Tibial artery (tissue), 4 donors: ENCODE measurements at places on chromosomes 6 and 20.

- no peaks in the 10 kb centered on the region for H3K27me3 ChIP-seq
- no peak overlapping the region for H3K27ac ChIP-seq
- no peaks in the 10 kb centered on the region for H3K36me3 ChIP-seq
- no peak for DNase-seq
These were observed 19.0 kb upstream of the MLN start for GRCh38 chr6:33822575-33823395.

DNA sequence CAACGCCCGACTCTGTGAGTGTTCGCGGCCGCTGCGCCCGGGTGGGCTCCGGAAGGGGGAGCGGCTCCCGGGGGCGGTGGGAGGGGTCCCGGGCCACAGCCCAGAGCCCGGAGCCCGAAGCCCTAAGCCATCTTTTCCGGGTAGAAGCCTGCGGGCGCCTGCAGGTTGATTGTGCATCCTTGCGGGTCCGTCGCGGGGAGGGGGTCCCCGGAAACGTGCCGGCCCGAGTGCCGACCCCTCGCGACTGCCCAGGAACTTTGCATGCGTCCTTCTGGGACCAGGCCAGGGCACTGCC, 413 bp downstream of the PTPRA start:
- peaks cover 42% of the 10 kb centered on the region for H3K4me1 ChIP-seq
- peak overlapping the region; percentile 94 for H3K4me3 ChIP-seq
- DNase-seq: peak; percentile 71
- H3K27ac ChIP-seq: peak overlapping the region; percentile 81
- no peaks in the 10 kb centered on the region for H3K27me3 ChIP-seq

GRCh38 chr6:7050004-7050403, 57.8 kb upstream of the RREB1 start:
- no peak overlapping the region for H3K4me3 ChIP-seq
- no peaks in the 10 kb centered on the region for H3K36me3 ChIP-seq
- no peaks in the 10 kb centered on the region for H3K27me3 ChIP-seq

DNA sequence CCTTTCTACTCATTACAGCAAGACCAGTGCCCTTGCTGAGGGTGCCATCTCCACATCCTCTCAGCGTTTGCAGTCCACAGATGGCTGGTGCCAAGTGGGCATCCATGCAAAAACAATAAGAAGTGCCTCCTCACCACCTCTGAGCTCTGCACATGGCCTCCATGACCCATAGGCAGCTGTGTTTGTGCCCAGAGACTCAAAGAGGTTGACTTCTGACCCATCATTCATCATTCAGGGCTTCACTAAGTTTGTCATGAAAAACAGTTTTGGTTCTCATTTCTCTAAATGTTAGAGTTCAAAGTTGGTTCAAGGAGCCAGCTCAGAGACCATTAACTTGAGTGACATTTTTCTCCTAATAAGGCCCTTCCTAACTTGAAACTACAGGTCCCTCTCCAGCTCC, 512.6 kb upstream of the MAP3K7 start:
- H3K4me3 ChIP-seq: no peak overlapping the region
- no peaks in the 10 kb centered on the region for H3K4me1 ChIP-seq
- H3K27me3 ChIP-seq: no peaks in the 10 kb centered on the region
- no peak for DNase-seq
- H3K27ac ChIP-seq: no peak overlapping the region
